HCT116 (cell line): ENCODE measurements at places on chromosomes 2 and 18. TPM values are rescaled to one million over a fixed set of nuclear protein-coding genes. Genes with fewer than 3 reads are reported as not detected.

SLC9A2 gene
- 1.4 TPM for total RNA-seq

DNA sequence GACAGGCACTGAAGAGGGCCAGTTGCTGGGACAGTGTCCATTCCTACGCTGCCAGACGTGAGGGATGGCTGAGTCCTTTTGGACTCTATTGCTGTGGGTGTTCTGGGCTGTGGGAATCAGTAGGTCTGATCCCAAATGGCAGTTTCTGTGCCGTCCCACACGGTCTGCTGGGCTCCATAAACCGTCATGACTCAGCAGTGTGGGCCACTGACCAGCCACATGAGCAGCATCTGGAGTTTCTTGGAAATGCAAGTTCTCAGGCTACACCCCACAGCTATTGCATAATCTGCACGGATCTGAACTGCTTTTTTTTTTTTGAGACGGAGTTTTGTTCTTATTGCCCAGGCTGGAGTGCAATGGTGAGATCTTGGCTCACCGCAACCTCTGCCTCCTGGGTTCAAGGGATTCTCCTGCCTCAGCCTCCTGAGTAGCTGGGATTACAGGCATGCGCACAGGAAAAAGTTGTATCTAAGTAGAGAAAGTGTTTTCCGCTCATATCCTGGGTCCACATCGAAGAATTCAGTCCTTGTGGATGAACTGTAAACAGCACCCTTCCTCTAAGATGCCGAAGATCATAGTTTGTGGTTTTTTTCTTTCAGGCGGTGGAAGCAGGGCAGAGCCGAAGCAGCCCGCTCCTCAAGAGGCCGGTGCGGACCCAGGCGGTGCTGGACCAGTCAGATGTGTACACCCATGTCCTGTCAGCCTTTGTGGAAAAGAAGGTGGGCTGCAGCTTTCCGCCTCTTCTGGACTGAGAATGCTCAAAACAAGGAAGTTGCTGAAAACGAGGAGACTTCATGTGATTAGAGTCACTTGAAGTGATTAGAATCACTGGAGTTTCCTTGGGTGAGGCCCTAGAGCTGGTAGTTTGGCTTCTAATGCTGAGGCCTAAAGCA, 25.5 kb downstream of the RMC1 start:
- DNase-seq, result no peak

DNA sequence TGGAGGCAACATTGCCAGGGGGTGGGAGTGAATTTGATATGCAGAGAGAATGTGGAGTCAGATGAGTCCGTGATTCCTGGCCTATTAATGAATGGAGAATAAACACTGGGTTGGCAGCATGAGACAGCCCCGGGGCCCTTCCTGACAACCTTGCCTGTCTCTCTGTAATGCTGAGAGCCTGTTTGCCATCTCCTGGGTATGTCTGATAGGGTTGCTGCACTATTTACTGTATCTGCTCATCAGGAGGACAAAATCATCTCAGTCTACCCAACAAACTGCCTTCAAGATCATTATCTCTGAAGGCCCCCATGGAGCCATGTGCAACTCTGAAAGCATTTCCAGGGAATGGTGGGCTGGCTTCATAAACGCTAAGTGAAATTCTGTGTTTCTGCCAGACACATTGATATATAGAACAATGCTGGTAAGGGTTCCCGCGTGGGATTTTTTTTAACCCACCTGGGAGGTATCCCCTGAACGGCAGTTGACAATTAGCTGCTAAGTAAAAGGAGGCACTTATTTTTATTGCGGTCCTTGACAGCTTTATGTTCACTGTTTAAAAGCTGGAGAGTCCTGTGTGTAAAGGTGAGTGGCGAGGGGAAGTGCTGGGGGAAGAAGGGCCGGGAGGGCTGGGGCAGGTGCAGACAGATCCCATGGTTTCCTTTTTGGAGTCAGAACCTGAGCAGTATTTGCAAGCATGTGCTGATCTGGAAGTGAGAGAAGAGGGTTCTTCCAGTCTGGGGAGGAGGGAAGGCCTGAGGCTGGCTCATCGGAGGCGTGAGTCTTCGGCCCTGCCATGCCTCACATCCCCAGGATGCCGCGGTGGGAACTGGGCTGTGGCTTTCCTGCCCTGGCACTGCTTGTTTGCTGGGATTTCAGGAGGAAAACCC, 64.8 kb downstream of the ARHGAP25 start:
- DNase-seq, result no peak

GRCh38 chr18:46502444-46502843, 154.6 kb downstream of the LOXHD1 start:
- DNase-seq, result no peak

DNA sequence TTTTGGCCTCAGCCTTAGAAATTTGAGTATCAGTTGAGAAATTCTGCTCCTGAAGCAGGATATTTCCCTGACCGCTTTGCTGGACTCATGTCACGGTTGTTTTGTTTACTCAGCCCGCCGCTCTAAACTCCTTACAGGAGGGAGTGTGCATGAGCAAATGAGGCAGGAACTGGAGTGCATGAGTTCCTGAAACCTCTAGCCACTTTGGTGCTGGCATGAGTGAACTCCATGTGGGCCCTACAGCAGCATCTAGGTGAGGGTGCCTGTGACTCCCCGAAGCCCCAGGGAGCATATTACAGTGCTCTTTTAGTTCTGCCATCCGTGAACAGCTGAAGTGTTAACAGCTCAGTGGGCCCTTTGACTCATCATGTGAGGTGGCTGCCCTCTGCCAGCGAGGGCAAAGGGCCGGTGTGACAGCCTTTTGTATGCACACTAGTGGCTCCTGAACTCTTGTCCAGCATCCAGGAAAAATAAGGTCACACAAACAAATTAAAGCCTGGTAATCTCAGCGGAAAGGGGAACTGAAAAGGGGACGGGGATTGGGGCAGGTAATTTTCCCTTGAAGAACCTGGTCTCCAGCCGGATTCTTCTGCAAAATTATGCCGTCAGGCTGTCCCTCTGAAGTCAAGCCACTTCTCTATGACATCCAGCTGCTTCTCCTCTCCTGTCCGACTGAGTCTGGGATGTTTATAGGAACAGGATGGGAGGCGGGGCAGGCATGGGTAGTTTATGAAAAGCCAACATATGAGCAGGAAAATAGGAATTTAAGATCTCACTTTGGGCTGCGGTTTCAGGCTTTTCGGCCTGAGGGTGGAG, 1668.7 kb downstream of the SUCLG1 start:
- no peak for DNase-seq

DNA sequence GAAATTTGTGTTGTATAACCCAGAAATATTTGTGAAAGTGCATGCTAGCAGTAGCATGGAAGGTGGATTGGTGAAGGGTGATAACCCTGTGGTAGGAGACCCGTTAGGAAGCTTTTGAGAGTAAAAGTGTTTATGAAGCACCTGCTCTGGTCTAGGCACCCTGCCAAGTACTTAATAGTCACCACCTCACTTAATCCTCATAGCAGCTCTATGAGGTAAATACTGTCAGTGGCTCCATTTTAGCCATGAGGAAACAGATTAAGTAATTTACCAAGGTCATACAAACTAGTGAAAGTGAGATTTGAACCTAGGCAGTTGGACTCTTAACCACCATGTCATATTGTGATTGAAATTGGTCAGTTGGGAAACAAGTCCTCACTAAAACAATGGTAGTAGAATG, 66.8 kb downstream of the TET3 start:
- DNase-seq, result no peak

- DNase-seq, result no peak
Observed at GRCh38 chr18:26893996-26894395, 28.5 kb upstream of the AQP4 start.

CDKL4 gene
- 0.27 TPM for total RNA-seq

GALR1 gene
- total RNA-seq, result not detected

GRCh38 chr2:74301262-74301661, 42.0 kb downstream of the SLC4A5 start:
- no peak for DNase-seq

IL1F10 gene
- not detected for total RNA-seq

DNA sequence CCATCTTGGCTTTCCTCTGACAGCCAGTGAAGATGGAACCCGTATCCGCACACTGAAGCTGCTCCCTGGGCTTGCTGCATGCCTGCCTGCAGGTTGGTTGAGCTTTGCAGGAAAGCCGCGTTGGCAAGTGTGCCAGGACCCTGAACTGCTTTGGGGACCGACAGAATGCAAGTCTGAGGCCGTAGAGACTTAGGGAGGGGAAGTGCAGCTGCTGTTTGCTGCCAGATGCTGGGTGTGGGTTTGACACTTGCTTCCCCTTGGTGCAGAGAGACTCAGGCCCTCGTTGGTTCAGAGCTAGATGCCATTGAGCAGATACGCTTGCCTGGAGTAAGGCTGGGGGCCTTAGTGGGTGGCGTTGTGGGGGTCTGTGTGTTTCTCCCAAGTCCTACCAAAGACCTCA, 13.1 kb upstream of the PHLPP1 start:
- no peak for DNase-seq

CYBRD1 gene
- 14.9 TPM for total RNA-seq

DNA sequence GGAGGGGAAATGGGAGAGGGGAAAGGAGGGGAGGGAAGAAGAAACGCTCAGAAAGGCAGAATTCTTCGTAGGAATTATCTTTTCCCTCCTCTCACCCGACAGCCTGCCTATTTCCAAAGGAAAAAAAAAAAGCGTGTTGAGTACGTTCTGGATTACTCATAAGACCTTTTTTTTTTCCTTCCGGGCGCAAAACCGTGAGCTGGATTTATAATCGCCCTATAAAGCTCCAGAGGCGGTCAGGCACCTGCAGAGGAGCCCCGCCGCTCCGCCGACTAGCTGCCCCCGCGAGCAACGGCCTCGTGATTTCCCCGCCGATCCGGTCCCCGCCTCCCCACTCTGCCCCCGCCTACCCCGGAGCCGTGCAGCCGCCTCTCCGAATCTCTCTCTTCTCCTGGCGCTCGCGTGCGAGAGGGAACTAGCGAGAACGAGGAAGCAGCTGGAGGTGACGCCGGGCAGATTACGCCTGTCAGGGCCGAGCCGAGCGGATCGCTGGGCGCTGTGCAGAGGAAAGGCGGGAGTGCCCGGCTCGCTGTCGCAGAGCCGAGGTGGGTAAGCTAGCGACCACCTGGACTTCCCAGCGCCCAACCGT, at the start of gene GAD1:
TSS of gene GAD1 (plus strand) at position 384 of the 589 bp plus-strand sequence. CDS start 1,705 bp downstream, outside the sequence.
- DNase-seq, result peak; percentile 39

GRCh38 chr18:6441200-6441599, 26.5 kb upstream of the L3MBTL4 start:
- DNase-seq, result no peak

DNA sequence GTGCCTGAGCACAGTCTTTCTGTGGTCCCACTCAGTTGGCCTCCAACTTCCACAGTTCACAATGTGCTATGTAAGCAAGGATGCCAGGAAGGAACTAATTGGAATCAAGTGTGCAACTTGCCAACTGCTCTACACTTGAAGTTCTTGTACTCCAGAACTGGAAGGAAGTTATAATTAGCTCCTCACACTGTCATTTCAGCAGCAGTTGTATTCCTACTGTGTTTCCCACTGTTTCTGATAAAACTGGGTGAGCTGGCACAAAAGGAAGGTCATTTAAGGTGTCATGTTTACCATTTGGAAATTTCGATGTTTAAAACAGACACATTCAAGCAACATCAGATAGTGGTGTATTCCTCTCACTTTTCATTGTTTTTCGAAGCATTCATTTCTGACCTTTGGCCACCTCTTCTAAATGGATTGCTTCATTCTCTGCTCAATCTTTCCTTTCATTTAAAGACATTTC, 84.2 kb downstream of the ANTXR1 start:
- DNase-seq, result no peak

MAL gene
- not detected for total RNA-seq

GRCh38 chr2:207253666-207254345, 88.1 kb upstream of the KLF7 start:
- DNase-seq, result no peak

DNA sequence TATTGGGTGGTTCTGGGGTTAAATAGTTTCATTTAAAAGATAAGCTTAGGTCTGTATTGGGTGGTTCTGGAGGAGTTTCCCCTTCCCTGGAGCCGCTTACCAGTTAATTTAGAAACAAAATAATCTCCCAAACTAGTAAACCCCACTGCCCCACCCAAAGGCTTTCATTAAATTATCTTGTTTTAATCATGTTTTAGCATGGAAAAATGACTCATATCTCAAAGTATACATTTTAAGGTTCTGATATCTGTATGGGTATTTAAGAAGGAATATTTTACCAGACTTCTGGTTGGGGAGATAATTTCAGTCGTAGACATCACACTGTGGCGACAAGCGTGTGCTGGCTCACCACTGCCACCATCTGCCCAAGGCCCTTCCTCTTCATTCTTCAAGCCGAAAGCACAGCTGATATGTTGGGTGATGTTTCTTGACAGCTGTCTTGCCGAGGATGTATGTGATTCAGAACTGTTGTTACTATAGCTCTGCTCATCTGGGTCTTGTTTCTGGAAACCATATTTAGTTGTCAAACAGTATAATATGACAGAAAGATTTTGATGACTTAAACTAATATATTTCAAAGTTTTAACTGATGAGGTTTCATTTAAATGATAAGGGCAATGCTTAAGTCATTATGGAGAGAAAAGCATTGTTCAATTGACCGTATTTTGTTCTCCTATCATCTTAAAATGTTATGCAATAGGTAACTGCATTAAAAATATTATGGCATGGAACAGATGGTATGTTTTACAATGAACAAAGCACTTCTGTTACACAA, 5.1 kb downstream of the FIGLA start:
- DNase-seq, result peak; percentile 41

DNA sequence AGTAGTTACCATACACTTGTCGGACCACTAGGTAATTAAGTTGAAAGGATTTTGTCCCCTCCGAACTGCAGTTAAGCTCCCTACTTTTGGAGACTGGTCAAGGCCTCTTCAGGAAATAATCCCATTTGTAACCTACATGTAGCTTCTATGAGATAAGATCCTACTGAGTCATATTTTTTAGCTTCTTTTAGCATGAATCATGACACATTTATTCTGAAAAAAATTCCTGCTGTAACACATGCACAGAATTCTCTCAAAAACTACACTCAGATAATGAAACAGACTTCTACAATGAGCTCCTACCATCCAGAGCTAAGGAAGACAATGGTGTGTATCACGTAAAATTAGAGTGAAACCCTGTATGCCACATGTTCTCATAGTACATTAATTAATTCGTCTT, 100.7 kb upstream of the CCDC195 start:
- peak; percentile 15 for DNase-seq

SALL3 gene
- total RNA-seq, result not detected

UGT1A5 gene
- total RNA-seq, result not detected

DNA sequence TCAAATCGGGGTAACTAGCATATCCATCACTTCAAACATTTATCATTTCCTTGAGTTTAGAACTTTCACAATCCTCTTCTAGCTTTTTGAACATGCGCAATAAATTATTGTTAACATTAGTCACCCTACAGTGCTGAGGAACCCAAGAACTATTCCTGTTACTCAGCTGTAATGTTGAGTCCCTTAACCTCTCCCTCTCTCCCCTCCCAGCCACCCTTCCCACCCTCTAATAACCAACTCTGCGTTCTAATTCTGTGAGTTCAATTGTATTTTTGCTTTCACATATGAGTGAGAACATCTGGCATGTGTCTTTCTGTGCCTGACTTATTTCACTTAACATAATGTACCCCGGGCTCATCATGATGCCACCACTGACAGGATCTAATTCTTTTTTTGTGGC, 78.6 kb upstream of the RANBP2 start:
- DNase-seq, result no peak

DNA sequence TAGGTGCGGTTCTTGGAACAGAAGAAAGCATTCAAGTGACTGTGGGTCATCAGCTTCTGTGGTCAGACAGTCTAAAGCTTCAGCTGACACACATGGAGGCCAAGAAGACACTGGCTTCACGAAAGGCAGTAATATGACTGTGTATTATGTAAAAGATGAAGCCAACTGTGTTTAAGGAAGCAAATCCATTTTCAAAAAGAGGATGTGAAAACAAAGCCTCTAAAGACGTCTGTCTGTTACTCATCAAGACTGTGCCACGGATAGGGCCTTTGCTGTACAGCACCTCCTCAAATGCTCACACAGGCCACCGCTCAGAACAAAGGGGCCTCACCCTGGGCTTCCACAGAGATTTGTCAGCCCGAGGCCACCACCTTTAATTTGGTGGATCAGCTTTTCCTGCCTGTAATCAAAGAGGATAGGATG, 21.1 kb upstream of the TMEM163 start:
- DNase-seq, result no peak

PJVK gene
- total RNA-seq, result 2.6 TPM
